Activated naive CD4-positive, alpha-beta T cell treated with anti-CD3 and anti-CD28 coated beads for 36 hours (primary cell): ENCODE measurements at places on chromosomes 16 and 17.

- no peak for DNase-seq
These were observed 175.2 kb downstream of the CCDC182 start for GRCh38 chr17:57569853-57570252.

- DNase-seq, result no peak
These were observed 15.9 kb upstream of the C16orf95 start for GRCh38 chr16:87333101-87333500.

GRCh38 chr16:15970743-15971439 lies 21.5 kb downstream of the ABCC1 start:
- no peak for DNase-seq

DNA sequence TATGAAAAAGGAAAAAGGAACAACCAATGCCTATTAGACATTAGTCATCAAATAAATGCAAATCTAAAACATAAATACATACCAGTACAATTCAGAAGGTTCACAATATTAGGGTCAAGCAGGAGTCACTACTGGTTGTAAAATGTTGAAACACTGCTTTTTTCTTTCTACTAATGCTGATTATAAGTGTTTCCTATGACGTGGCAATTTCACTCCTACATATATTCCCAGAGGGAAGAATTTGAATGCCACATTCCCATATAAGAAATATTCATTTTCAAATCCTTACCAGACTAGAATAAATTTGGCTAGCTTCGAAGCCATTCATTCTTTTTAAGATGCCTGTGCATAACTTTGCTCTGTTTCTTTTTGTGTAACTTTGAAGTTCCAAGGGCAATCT lies 2.6 kb upstream of the KRTAP9-2 start:
- no peak for DNase-seq

GRCh38 chr16:8928467-8928957 lies 35.2 kb downstream of the USP7 start:
- DNase-seq, result peak; percentile 27

GRCh38 chr16:71883168-71883848 lies 674 bp downstream of the ZNF821 start:
- peak; percentile 66 for DNase-seq
